ENCODE measurements at places on chromosomes 16 and 17.
A peak's percentile ranks its signal among the peaks of the same experiment; 100 is the strongest.

DNA sequence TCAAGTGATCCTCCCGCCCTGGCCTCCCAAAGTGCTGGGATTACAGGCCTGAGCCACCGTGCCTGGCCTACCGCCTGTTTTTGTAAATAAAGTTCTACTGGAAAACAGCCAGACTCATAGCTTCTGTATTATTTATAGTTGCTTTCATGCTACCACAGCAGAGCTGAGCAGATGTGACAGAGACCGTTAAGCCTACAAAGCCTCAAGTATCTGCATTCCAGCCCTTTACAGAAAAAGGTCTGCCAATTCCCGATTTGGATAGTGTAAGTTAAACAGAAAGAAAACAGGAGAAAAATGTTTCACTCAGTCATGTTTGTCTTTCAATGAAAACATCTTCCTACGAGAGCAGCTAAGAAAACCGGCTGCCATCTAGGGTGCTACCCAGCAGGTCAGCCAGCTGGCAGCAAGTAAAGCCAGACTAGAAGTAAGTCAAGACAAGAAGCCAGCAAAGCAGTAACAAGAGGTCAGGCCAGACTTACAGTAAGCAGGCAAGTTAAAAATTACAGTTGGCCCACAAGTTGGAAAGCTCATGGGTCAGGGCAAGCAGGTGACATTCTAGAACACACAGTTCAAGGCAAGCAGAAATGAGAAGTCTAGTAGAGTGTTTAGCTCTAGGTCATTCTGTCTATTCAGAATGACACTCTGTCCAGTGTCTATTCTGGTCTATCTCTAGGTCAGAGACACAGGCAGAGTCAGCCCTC is 17.7 kb downstream of the NCBP3 start:
- no peak for DNase-seq
- H3K27ac ChIP-seq = no peak overlapping the region
- H3K27me3 ChIP-seq = no peaks in the 10 kb centered on the region
- H3K4me3 ChIP-seq = no peak overlapping the region
- peaks cover 8% of the 10 kb centered on the region for H3K4me1 ChIP-seq

GRCh38 chr16:62036802-62037135 is 531 bp upstream of the CDH8 start:
- no peaks in the 10 kb centered on the region for H3K36me3 ChIP-seq
- peaks cover 9% of the 10 kb centered on the region for H3K27me3 ChIP-seq
- DNase-seq = no peak
- no peak overlapping the region for H3K27ac ChIP-seq

- H3K27ac ChIP-seq = peak overlapping the region; percentile 72
- peak; percentile 24 for DNase-seq
- peak overlapping the region; percentile 90 for H3K4me3 ChIP-seq
- H3K27me3 ChIP-seq = no peaks in the 10 kb centered on the region
- H3K36me3 ChIP-seq = no peaks in the 10 kb centered on the region
Measured at GRCh38 chr17:4499431-4500190, 930 bp downstream of the SPNS2 start.

DNA sequence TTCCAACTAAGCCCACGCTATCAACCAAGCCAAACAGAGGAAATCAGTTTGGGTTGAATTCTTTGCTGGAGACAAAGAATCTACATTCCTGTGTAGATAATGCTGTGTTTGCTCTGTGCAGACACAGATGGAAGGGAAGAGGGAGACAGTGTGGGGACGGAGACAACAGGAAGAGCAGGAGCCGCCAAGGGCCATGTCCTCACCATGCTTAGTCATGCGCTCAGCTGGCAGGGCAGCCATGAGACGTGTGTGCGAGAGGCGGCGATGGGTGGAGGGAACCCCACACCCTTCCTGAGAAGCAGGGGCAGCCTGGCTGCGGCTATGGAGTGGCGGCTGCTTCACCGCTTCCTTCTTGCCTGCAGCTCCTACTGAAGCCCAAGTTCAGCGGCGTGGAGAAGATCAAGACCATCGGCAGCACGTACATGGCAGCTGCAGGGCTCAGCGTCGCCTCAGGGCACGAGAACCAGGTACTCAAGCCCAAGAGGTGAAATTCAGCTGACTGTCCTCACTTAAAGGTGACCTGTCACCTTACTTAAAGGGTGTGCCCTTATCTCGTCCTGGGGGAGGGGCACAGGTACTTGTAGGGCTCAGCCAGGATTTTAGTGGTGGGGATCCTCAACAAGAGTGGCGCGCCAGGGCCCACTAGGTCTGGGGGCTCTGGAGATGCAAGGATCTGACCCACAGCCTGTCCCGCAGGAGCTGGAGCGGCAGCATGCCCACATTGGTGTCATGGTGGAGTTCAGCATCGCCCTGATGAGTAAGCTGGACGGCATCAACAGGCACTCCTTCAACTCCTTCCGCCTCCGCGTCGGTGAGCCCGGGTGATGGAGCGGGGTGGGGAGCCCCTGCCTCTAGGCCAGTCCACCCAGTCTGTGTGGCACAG is 47.5 kb downstream of the ADCY7 start:
- H3K27me3 ChIP-seq = no peaks in the 10 kb centered on the region
- DNase-seq = no peak
- H3K36me3 ChIP-seq = peaks cover 74% of the 10 kb centered on the region
- peak overlapping the region; percentile 72 for H3K27ac ChIP-seq

GRCh38 chr16:8182761-8183160 is 407.6 kb downstream of the TMEM114 start:
- no peak overlapping the region for H3K4me3 ChIP-seq
- no peaks in the 10 kb centered on the region for H3K36me3 ChIP-seq
- DNase-seq = no peak
- no peak overlapping the region for H3K27ac ChIP-seq

DNA sequence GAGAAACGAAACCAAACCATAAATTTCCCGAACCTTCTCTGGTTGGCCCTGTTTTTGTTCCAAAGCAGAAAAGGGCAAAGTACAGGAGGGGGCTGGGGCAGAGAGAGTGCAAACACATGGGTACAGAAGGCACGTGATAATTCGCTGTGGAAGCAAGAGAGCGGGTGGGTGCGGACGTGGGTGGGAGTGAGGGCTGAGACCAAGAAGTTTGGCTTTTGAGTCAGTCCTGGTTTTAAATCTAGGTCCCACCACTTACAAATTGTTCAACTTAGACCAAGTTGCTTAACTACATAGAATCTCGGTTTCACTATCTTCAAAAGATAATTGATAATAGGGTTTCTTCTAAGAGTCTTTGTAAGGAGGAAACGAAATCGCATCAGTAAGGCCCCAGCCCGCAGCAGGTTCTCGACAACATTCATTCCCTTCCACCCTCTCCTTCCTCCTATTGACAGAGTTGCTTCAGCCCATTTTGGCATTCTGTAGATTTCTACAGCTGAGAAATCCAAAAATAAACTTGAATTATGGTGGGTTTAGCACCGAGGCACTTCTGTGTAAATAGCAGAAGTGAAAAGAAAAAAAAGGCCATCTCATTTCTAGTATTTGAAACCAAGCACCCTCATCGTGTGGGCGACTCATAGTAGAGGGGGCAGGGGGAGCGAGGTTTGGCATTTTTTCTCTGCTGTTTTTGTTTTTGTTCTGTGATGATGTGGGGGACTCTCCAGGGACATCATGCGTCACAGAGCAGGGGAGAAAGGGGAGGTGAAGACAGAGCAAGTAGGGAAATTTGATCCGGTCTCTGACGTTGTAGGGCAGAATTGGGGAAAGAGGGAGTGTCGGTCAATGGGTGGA is 33.6 kb upstream of the CCR7 start:
- H3K27ac ChIP-seq = peak overlapping the region; percentile 99
- H3K36me3 ChIP-seq = peaks cover 9% of the 10 kb centered on the region
- H3K4me3 ChIP-seq = peak overlapping the region; percentile 83

GRCh38 chr17:6525141-6525540 is 31.2 kb downstream of the PITPNM3 start:
- no peak overlapping the region for H3K4me3 ChIP-seq
- no peak overlapping the region for H3K27ac ChIP-seq
- no peak for DNase-seq
- no peaks in the 10 kb centered on the region for H3K4me1 ChIP-seq
- H3K27me3 ChIP-seq = no peaks in the 10 kb centered on the region
- no peaks in the 10 kb centered on the region for H3K36me3 ChIP-seq

DNA sequence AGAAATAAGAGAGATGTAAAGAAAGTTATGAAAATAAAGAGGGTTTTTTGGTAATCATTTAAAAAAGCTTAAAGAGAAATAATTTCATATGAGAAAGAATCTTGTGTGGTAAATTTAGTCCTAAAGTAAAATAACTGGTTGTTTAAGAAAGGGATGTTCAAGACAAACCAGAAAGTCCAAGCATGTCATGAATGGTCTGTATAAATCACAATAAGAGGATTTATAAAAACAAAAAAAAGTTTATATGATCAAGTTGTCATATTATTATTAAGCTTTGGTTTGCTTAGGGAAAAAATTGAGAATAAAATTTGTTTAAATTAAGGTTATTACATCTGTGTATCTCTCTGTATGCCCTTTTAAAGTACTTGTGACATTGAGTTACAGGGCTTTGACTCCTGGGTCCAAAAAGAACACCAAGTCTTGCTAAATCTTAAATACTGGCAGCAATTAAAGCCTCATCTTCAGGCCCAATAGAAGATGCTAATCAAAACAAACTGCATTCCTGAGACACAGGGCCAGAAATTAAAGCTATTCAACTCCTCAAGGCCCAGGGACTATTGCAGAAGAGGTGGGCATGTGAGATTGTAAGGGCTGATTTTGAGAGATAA is 15.6 kb upstream of the TRIM25 start:
- no peak overlapping the region for H3K27ac ChIP-seq
- no peaks in the 10 kb centered on the region for H3K27me3 ChIP-seq
- DNase-seq = no peak
- no peaks in the 10 kb centered on the region for H3K4me1 ChIP-seq
- no peak overlapping the region for H3K4me3 ChIP-seq
- no peaks in the 10 kb centered on the region for H3K36me3 ChIP-seq

DNA sequence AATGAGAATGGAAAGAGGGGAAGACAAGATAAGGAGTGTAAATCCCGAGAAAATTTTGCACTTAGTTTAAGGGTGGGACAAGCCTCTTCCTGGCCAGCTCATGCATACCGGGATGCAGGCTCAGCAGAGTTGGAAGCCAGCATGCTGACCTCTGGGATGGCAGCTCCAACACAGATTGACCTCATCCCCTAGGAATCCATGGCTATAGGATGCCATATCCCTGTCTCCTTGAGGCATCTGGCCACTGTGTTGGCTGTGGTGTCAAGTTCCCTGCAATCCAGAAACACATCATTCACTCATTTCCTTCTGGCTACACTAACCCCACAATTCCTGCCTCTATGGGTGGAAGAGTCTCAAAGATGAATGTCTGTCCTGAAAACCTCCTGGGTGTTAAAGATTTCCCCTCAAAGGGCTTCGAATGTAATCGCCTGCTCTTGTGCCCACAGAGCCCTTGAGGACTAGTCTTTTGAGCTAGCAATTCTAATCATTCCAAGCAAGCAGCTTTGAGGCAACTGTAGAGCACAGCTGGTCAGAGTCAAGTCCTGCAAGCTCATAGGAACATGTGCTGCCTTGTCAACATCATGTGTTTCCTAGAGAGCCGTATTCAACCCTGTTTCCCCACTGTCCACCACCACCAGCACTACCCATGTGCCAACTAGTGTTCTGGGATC is 141.4 kb downstream of the PMP22 start:
- H3K4me3 ChIP-seq = no peak overlapping the region
- H3K36me3 ChIP-seq = peaks cover 3% of the 10 kb centered on the region

DNA sequence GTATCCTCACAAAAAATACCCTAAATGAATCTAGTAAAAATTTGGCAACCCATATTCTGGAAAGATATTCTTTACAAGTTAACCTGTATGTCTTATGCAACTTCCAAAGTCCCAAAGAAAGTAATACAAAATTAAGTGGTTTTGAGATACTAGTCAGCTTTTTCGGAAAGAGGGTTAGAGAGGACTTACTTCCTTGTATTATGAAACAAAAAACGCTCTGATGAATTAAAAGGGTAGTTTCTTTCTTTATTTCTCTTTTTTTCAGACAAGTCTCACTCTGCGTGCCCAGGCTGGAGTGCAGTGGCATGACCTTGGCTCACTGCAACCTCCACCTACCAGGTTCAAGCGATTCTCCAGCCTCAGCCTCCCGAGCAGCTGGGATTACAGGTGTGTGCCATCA is 51.6 kb downstream of the KANSL1 start:
- peaks cover 72% of the 10 kb centered on the region for H3K4me1 ChIP-seq
- peak overlapping the region; percentile 73 for H3K27ac ChIP-seq
- DNase-seq = no peak
- H3K27me3 ChIP-seq = no peaks in the 10 kb centered on the region
- H3K4me3 ChIP-seq = peak overlapping the region; percentile 59
- H3K36me3 ChIP-seq = peaks cover 14% of the 10 kb centered on the region

- H3K27ac ChIP-seq = no peak overlapping the region
- no peaks in the 10 kb centered on the region for H3K27me3 ChIP-seq
- H3K36me3 ChIP-seq = peaks cover 6% of the 10 kb centered on the region
- peaks cover 21% of the 10 kb centered on the region for H3K4me1 ChIP-seq
- DNase-seq = no peak
- H3K4me3 ChIP-seq = no peak overlapping the region
Measured at GRCh38 chr16:8878523-8878911, 3.6 kb upstream of the LITAFD start.

DNA sequence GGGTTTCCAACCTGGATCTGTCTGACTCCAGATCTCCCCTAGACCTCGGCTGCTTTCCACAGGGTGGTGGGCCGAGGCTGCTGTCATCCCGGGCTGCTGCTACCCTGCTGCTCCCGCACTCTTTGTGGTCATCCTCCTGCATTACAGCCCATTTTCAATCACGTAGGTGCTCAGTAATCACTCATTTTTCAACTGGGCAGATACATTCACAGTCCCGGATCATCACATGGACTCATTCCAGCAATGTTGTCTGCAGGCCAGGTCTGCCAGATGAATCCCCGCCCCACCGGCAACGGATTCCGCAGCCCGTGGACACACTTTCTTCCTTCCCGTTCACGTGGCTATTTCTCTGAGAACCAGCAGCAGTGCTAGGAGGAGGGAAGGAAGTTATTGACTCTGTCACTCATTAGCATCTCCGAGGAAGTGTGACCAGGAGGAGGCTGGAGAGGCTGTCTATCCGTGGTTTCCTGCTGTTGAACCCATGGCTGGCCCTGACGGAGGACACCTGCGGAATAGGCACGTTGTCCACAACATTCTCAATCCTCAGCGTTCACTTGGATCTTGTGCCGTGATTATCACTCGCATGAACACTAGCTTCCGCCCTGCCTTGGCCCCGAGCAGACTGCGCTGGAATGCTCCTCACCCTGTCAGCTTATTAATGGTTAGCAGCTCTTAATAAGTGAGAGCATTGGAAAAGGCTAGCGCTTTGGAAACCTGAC is 14.7 kb upstream of the ZCCHC14 start:
- no peak for DNase-seq
- peaks cover 41% of the 10 kb centered on the region for H3K27me3 ChIP-seq
- peak overlapping the region; percentile 12 for H3K4me3 ChIP-seq
- H3K27ac ChIP-seq = no peak overlapping the region
- peaks cover 2% of the 10 kb centered on the region for H3K36me3 ChIP-seq

DNA sequence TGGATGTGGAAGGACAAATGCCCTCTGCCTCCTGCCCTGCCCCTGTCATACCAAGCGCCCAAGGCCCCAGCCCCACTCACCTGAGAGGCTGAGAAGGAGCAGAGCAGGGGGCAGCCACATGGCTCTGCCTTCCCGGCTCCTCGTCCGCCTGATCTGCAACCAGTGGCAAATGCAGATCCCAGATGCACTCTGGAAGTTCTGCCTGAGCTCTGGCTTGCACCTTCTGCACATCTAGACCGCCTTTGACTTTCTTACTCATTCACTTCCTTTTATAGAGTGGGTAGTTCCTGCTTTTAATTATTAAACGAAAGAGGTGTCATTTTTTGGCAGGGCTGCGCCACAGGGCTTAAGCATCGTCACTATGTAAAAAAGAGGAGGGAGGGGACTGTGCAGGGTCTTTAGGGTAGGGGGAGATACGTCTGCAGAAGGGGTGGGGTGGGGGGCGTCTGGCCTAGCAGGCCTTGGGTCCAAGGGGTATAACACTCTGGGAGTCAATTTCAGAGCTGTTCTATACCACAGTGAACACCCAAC is at the start of gene CD300LB:
TSS of gene CD300LB (minus strand) at position 245 of the 531 bp plus-strand sequence. CDS start at position 120, 125 bp downstream.
- H3K27ac ChIP-seq = peak within 1 kb of the TSS; percentile 59
- no peaks in the 10 kb centered on the region for H3K36me3 ChIP-seq
- H3K4me3 ChIP-seq = peak within 1 kb of the TSS; percentile 26
- peaks cover 8% of the 10 kb centered on the region for H3K4me1 ChIP-seq
- H3K27me3 ChIP-seq = peaks cover 79% of the 10 kb centered on the region
